ENCODE measurements at places on chromosomes 4 and X. TPM values are rescaled to one million over a fixed set of nuclear protein-coding genes. Genes with fewer than 3 reads are reported as not detected.

SORBS2 gene
- 0.79 TPM for total RNA-seq

ADGRG2 gene
- total RNA-seq = 0.22 TPM

CPEB2 gene
- 18.1 TPM for total RNA-seq

CXCL6 gene
- not detected for total RNA-seq

CYBB gene
- not detected for total RNA-seq

GAGE1 gene
- not detected for total RNA-seq

CTSO gene
- total RNA-seq = 10.6 TPM

TLR2 gene
- under 0.01 TPM for total RNA-seq

HTRA3 gene
- 56.8 TPM for total RNA-seq

ABCE1 gene
- total RNA-seq = 77.1 TPM

SH3RF1 gene
- total RNA-seq = 44.0 TPM

PTCHD1 gene
- total RNA-seq = under 0.01 TPM

MAGEE1 gene
- 3.1 TPM for total RNA-seq

CFAP97 gene
- total RNA-seq = 16.5 TPM

NUDT11 gene
- total RNA-seq = 3.1 TPM

PCYT1B gene
- under 0.01 TPM for total RNA-seq

LANCL3 gene
- total RNA-seq = 0.98 TPM

KCTD8 gene
- total RNA-seq = 2.7 TPM

RPL36A gene
- total RNA-seq = 599 TPM

POLN gene
- 2.8 TPM for total RNA-seq

PPP1R2C gene
- total RNA-seq = not detected

GAK gene
- 68.1 TPM for total RNA-seq

SLC34A2 gene
- total RNA-seq = not detected

GLUD2 gene
- total RNA-seq = 0.54 TPM

PCDH19 gene
- 0.11 TPM for total RNA-seq

TECRL gene
- not detected for total RNA-seq

RPS6KA3 gene
- total RNA-seq = 17.3 TPM

HS6ST2 gene
- total RNA-seq = not detected

FRMD7 gene
- total RNA-seq = under 0.01 TPM

KLB gene
- 0.39 TPM for total RNA-seq

CFAP299 gene
- not detected for total RNA-seq

TASL gene
- not detected for total RNA-seq

MBTPS2 gene
- total RNA-seq = 8.8 TPM

GTPBP6 gene
- total RNA-seq = 29.4 TPM

SMIM10 gene
- 1.6 TPM for total RNA-seq

SASH3 gene
- not detected for total RNA-seq

AP1S2 gene
- total RNA-seq = 13.0 TPM

HSFX3 gene
- total RNA-seq = not detected

CPE gene
- 4.7 TPM for total RNA-seq

FAM47A gene
- total RNA-seq = not detected
